Nephron progenitor cell (in vitro differentiated cells): ENCODE measurements at places on chromosomes 6 and 20.

DNA sequence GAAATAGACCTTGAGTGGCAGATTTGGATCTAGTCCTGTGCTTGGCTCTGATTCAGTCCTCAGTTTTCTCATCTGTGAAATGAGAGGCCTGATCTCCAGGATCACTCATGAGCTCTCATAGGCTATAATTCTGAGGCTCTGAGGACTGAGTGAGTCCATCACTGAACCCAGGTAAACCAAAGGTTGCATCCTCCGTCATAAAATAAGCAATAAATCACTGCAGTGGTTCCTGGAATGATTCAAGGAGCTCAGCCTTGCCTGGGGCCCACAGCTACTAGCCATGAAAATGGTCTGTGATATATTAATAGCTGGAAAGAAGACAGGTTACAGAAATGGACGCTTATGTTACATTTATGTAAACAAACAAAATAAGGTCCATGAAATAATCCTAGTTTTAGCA is 124.8 kb downstream of the MAP3K7 start:
- no peak for DNase-seq
- peaks cover 27% of the 10 kb centered on the region for H3K4me1 ChIP-seq
- no peak overlapping the region for H3K4me3 ChIP-seq
- no peak overlapping the region for H3K27ac ChIP-seq

DNA sequence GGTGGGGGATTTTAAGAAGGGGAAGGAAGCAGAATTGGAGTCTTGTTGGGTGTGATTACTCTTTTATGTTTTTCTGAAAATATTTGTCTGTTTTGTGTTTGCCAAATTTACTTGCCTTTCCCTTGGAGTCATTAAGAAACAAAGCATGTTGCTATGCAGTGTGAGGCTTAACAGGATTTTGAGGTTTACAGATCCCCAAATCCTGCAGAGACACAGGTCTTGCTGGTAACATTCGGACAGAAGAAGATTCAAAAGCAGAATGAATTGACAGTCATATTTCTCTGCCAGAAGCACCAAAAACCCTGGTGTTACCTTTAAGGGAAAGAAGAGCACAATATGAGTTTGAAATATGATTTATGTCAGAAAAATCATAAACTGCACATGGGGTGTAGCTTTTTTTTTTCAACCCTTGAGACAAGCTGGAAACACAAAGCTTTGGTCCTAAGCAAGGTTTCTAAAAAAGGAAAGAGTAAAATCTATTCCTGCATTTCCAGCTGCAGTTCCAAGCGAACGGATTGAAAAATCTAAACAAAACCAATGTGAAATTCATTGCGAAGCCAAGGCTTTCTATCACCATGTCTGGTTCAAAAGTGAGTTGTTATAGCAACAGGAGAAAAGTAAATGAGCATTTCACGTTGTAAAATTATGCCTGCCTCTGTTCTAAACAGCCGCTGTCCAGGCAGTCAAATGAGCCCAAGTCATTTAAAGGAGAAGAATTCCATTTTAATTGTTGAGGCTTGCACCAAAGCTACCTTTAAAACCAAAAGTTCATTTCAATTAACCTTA is 358.9 kb upstream of the SASH1 start:
- no peak for DNase-seq
- H3K4me3 ChIP-seq, result no peak overlapping the region
- no peaks in the 10 kb centered on the region for H3K36me3 ChIP-seq
- peaks cover 11% of the 10 kb centered on the region for H3K4me1 ChIP-seq

DNA sequence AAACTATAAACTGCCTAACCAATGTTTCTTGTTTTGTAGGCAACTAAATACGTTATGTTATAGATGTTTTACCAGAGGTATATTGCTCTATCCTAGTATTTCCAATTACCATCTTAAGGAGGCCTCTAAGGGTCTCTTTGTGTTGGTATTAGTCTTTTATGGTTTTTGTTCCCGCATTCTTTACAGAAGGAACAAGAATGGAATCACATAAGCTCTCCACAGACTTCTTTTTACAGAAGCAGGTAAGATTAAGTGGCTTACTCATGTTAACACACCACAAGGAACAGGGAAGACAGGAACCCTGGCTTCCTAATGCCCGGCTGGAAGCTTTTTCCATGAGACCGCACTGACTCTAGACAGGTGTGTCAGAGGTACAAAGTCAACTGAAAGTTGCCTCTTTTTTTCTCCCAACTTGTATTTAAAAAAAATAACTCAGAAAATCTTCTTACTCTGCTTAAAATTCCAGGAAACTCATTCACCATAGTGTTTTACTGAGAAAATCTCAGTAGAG is 55.1 kb downstream of the FKBP5 start:
- peak overlapping the region; percentile 39 for H3K27ac ChIP-seq
- H3K4me1 ChIP-seq, result no peaks in the 10 kb centered on the region
- no peak overlapping the region for H3K4me3 ChIP-seq
- H3K36me3 ChIP-seq, result peaks cover 35% of the 10 kb centered on the region
- H3K27me3 ChIP-seq, result no peaks in the 10 kb centered on the region
- no peak for DNase-seq

DNA sequence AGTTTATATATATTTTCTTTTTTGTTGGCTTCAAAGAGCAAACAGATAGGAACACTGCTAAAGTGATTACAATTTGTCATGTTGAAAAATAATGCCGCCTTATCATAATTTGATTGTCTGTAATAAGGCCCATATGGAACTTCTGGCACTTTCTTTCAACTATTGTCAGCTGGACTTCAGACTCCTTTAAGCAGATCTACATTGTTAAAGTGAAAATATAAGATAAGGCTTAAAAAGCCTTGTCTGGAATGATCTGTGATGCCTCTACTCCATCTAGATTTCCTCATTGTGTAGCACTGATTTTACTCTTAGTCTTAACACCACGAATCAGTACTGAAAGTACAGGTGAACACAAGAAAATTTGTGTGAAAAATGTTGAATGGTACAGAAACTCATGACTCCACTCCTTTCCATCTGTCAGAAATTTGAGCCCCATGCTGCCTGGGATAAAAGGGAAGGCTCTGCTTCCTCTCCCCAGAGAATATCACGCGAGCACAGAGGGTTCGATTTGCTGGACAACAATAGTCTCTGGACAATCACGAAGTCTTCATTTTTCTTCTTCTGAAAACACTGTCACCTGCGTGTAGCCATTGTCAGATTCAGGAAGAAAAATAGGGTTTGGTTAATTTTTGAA is 56.0 kb downstream of the BCAS1 start:
- H3K27ac ChIP-seq, result peak overlapping the region; percentile 49
- H3K27me3 ChIP-seq, result no peaks in the 10 kb centered on the region
- DNase-seq, result peak; percentile 13
- H3K4me3 ChIP-seq, result peak overlapping the region; percentile 11
- no peaks in the 10 kb centered on the region for H3K36me3 ChIP-seq

DNA sequence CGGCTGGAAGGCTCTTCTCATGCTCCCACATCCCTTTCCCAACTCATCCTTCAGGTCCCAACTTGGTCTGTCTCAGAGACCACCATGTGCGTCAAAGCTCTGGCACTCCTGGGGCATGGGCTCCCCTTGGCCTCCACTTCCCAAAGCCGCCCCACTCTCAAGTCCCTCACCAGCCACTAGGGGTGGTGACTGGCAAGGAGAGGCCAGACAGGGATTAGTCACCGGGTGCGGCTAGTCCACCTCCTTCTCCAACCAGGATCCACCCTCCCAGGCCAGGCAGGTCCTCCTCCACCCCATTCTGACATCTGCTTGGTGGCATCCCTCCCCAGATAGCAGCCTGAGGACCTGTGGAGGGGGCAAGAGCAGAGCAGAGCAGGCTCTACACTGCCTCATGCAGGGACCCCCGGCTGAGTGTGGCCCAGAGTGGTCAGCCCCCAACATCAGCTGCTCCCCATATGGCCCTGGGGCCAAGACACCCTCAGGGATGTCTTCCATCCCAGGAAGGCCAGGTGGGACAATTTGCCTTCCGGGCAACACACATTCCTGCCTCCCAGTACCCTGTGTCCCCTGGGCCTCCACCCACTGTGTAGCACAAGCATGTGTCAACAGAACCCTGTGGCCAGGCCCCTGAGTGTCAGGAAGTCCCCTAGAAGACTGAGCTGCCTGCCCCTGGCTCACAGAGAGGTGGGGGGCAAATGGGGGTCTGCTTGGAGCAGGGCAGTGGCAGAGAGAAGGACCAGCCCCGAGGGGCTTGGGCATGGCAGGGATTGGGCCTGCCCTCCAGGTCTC is 29.2 kb downstream of the YTHDF1 start:
- H3K36me3 ChIP-seq, result no peaks in the 10 kb centered on the region
- H3K27ac ChIP-seq, result no peak overlapping the region
- H3K4me3 ChIP-seq, result no peak overlapping the region
- no peak for DNase-seq
- H3K4me1 ChIP-seq, result no peaks in the 10 kb centered on the region
- peaks cover 27% of the 10 kb centered on the region for H3K27me3 ChIP-seq

GRCh38 chr6:17673543-17674254 is 33.0 kb downstream of the NUP153 start:
- H3K4me3 ChIP-seq, result no peak overlapping the region
- no peak overlapping the region for H3K27ac ChIP-seq
- peaks cover 75% of the 10 kb centered on the region for H3K36me3 ChIP-seq
- no peak for DNase-seq
- no peaks in the 10 kb centered on the region for H3K27me3 ChIP-seq

DNA sequence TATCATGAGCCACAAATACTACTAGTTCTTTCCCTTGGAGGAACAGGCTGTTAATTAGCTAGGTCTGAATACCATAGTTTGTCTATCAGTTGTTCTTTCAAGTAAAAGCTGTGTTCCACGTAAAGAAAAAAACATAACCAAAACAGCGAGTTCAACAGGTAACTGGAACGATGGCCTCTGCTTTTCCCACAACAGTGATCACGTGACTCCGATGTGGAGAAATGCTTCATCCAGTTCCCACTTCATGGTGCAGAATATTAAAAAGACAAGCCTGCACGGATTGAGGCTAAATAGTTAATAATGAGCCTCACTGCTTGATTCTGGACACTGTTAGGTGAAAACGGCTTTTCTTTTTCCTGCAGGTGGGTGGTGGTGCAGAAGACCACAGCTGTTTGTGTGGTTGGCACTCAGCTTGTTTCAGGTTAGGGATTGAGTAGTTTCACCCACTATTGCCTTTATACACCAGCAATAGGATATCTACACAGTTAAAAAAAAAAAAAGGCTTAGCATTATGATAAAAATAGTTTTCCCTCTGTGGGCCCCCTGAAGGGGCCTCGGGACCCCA is 88.1 kb downstream of the DACT2 start:
- no peak for DNase-seq
- H3K36me3 ChIP-seq, result no peaks in the 10 kb centered on the region
- peaks cover 4% of the 10 kb centered on the region for H3K27me3 ChIP-seq
- no peak overlapping the region for H3K27ac ChIP-seq
- H3K4me1 ChIP-seq, result peaks cover 45% of the 10 kb centered on the region

- no peaks in the 10 kb centered on the region for H3K36me3 ChIP-seq
- H3K27me3 ChIP-seq, result peaks cover 9% of the 10 kb centered on the region
- DNase-seq, result no peak
Measured at GRCh38 chr20:1287306-1287705, 21.2 kb downstream of the SNPH start.

DNA sequence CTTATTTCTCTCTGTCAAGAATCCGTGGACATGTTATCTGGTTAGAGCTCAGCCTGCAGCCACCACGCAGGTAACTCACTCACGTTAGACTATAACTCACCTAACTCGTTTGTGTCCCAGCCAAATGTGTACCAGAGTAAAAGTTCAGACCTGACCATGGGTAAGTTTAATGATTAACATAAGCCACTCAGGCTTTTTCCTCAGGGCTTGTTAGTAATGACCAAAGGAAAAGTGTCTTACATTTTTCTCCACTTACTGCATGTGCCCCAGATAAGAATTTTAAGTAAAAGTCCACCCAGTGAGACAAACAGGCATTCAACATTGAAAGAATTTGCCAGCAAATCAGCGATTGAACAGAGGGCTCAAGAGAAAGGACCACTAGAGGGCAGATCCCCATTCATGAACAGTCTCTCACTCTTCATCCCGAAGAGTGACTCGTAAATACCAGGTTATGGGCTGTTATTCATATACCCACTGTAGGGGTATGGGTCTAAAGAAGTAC is at the start of gene PKHD1:
Gene PKHD1, minus strand, starts transcription at position 116 of the 502 bp plus-strand sequence. CDS start 2,680 bp downstream, outside the sequence.
- no peaks in the 10 kb centered on the region for H3K4me1 ChIP-seq
- peaks cover 5% of the 10 kb centered on the region for H3K27me3 ChIP-seq
- H3K4me3 ChIP-seq, result no peak within 1 kb of the TSS
- H3K36me3 ChIP-seq, result no peaks in the 10 kb centered on the region

DNA sequence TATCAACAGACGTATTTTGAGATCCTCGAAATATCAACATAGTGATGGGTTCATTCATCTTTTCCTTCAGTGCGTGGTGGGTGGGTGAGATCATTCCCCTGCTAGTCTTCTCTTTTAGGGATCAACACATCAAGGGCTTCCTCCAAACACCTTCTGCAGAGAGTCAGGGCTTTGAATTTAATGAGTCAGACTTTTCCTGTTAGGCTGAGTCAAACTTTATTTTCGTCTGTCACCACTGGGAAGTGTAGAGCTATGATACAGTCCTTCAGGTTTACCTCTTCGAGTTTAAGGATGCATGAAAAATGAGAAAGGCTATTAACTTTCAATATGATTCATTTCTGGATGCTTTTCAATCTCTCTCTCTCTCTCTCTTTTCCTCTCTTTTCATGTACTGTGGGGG is 189.1 kb downstream of the BMP2 start:
- peaks cover 3% of the 10 kb centered on the region for H3K36me3 ChIP-seq
- H3K4me3 ChIP-seq, result no peak overlapping the region
- peaks cover 17% of the 10 kb centered on the region for H3K4me1 ChIP-seq
- H3K27me3 ChIP-seq, result peaks cover 3% of the 10 kb centered on the region

- H3K36me3 ChIP-seq, result peaks cover 21% of the 10 kb centered on the region
- no peaks in the 10 kb centered on the region for H3K27me3 ChIP-seq
- H3K4me3 ChIP-seq, result no peak overlapping the region
- H3K27ac ChIP-seq, result peak overlapping the region; percentile 56
- DNase-seq, result no peak
Measured at GRCh38 chr6:35392111-35392702, 49.8 kb downstream of the PPARD start.

- peaks cover 26% of the 10 kb centered on the region for H3K4me1 ChIP-seq
- peaks cover 75% of the 10 kb centered on the region for H3K36me3 ChIP-seq
- peak; percentile 85 for DNase-seq
Measured at GRCh38 chr6:30626484-30627366, at the start of gene ATAT1. TSS of gene ATAT1 (plus strand) at chr6:30626874.

DNA sequence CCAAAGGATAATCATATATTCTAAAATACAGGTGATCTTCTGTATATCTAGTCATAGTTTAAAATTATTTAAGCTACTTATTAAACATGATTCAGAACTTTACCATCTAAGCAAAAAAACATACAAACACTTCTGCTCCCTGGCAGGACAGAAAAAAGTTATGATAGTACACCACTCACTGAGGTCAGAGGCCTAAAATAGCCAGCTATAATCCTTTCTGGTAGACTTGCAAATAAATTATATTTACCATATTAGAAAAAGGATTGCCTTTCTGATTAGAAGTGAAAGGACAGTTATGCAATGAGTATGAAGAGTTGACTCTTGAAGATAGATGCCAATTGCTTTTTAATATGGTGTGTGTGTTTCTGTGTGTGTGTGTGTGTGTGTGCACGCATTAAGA is 207.4 kb downstream of the BMP2 start:
- H3K27me3 ChIP-seq, result no peaks in the 10 kb centered on the region
- H3K4me3 ChIP-seq, result no peak overlapping the region
- H3K4me1 ChIP-seq, result no peaks in the 10 kb centered on the region

DNA sequence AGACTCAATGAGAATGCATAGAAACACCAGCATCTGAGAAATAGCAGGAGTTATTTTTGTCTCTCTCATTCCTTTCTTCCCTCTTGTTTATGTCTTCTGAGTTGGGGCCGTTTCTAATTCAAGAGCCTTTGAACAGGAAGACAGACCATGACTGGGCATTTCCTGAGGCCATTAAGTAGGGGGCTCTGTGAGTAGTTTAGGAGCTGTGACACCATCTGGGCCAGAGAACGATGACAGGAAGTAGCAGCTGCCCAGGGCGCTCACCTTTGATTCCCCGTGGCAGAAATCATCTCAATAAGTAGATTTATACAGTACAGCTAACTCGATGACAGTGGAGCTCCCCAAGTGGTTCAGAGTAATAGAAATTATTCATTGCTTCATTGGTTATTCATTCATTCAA is 298.4 kb upstream of the PLN start:
- peak overlapping the region; percentile 53 for H3K27ac ChIP-seq
- peaks cover 33% of the 10 kb centered on the region for H3K4me1 ChIP-seq
- H3K27me3 ChIP-seq, result peaks cover 4% of the 10 kb centered on the region
